ENCODE measurements at places on chromosomes 7 and 10.
A peak's percentile ranks its signal among the peaks of the same experiment; 100 is the strongest.

GRCh38 chr10:43126759-43127424, 11.4 kb upstream of the CSGALNACT2 start:
- DNase-seq = no peak

GRCh38 chr10:77602231-77602912, 35.2 kb downstream of the KCNMA1 start:
- DNase-seq = no peak

DNA sequence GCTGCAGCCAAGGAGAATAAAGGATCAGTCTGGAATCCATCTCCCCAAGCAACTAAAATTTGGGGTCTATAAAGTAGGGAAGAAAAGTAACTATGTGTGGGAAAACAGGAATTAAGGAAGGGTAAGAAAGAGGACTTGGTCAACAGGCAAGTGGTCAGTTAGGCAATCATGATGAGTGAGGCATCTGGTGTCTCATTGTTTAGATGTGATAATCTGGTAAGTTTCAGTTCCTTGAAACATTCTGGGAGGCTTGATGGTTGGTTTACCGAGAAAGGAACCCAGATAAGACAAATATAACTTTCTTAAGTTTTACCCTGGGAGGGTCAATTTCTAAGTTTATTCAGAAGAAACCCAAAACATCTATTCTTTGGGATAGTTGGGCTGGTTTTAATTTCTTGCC, 22.3 kb downstream of the HYAL4 start:
- DNase-seq = no peak

GRCh38 chr10:76717141-76717540, 920.5 kb downstream of the KCNMA1 start:
- no peak for DNase-seq

GRCh38 chr7:1536743-1537534, 6.4 kb downstream of the MAFK start:
- DNase-seq = no peak

DNA sequence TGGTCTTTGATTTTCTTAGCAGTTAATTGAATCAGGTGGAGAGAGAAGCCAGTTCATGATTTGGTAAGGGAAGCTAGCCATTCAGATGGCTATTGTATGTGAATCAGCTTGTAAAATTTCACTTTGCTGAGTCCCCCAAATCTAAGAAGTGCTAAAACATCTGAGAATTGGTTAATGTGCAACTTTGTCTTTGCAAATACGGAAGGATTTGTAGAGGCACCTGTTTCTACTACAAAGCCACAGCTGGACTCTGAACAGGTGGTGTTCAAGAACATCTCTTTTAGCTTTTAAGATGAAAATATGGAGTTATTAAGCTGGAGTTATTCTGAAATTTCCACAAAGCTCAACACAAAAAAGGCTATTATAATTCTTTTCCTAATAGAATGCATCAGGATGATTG, 132.6 kb downstream of the VPS50 start:
- DNase-seq = no peak

- DNase-seq = peak; percentile 43
Measured at GRCh38 chr7:155371884-155372781, 74.5 kb downstream of the INSIG1 start.

DNA sequence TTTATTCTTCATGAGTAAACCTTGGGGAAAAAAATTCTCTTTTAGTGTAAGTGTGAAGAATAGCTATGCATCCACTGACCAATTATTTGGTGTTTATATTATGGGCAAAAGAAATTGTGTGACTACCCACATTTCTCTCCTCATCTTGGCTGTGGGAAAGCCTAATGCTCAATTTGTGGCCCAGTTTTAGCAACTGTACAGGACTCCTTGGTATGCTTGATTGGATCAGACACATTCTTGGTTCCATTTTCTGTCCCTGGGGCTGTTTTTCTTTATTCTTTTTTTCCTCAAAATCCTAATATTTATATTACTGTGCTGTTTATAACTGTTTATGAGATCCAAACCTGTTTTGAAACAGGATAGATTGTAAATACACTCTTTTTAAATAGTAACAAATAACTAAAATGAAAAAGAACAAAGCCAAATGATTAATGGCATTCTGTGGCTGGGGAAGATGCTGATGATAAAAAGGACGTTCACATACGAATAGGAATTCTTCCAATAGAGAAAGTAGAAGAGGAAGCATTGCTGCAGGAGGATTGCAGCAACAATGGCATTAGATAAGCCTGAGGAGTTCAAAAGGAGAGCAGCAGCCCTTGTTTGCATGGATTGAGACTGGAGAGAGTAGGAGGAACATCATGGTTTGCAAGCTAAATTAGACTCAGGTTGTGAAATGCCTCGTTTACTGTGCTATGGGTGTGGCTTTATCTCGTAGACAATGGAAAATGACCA, 580.5 kb downstream of the INHBA start:
- DNase-seq = no peak

DNA sequence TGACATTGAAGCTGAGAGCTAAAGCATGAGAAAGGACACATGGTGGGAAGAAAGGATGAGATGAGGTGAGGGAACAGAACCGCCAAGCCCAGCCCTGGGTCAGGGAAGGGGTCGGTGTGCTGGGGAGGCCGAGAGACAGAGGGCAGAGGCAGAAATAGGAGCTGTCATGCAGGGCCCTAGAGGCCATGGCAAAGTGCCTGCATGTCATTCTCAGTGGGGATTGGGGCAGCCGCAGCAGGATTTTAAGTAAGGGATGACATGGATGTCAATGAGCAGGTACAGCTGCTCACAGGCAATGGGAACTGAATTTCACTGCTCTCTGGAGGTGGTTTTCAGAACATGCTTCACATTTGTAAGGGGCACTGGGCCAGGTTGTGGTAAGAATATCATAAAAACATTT, 227.4 kb downstream of the RAB11FIP2 start:
- DNase-seq = no peak

DNA sequence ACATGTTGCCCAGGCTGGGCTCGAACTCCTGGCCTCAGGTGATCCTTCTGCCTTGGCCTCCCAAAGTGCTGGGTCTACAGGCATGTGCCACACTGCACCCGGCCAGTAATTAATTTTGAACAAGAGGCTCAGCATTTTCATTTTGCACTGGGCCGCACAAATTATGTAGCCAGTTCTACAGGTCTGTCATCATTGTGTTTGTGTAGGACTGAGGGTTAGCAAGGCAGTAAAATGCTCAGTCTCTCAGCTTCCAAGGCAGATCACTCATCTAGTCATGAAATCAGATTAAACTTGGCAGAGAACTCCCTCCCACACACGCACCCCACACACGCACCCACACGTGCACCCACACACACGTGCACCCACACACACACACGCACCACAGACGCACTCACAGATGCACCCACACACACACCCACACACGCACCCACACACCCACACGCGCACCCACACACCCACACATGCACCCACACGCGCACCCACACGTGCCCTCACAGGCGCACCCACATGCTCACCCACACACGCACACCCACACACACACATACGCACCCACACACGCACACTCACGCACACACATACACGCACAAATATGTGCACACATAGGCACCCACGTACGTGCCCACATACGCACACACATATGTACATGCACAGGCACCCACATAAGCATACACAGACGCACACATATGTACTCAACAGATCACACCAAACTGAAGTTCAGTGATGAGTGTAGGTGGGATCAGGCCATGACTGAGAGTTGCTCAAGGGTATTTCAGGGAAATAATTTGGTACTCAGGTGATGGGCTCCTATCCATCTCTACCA, 27.8 kb upstream of the PROSER2 start:
- DNase-seq = no peak

DNA sequence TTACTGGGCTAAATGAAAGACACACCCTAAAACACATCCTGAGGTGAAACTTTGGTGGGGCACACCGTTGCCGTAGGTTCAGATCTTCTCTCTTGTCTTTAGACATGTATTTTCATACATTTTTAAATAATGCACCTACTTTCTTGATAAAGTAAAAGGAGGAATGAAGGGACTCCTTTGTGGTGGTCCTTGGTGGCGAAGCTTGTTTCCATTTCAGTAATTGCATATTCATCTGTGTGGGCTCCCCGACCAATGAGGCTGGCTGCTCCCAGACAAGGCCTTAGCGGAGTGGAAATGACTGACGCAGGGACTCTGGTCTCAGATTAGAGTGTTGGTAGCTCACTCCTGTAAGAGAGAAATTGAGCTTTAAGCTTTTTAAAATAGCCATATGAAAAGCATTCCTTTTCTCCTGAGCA, 815 bp downstream of the CCSER2 start:
- peak; percentile 23 for DNase-seq

DNA sequence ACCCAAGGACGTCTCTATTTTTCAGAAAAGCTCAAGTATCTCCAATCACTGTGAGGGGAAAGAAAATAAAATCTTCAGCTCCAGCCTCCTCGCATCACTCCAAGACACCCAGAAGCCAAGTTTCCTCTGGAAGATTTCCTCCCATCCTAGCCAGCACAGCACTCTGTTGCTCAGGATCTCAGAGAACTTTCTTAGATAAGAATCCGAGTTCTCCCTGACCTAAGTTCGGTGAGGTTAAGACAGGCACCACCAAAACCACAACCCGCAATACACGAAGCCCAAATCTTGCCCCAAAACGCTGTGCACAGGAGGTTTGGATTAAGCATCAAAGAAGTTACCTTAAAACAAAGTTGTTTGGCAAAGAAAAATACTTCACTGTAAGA, 4.2 kb downstream of the FAM53B start:
- no peak for DNase-seq

DNA sequence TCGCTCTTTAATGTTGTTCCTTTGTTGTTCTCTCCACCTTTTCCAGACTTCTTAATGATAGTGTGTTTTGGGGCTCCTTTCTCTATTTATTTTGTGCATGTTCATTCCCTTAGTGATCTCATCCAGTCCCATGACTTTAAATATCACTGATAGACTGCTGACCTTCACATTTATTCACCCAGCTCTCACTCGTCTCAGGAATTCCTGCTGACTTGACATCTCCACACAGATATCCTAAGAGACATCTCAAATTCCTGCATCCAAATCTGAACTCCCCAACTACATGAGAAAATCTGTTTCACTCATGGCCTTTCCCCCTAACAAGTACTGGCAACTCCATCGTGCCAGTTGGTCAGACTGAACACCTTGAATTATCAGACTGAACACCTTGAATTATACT, 111.2 kb downstream of the CTTNBP2 start:
- no peak for DNase-seq

Measured in activated B cell treated with CpG ODN at 0.5 μM for 24 hours (primary cell).